ENCODE measurements at places on chromosomes 2 and 18.

DNA sequence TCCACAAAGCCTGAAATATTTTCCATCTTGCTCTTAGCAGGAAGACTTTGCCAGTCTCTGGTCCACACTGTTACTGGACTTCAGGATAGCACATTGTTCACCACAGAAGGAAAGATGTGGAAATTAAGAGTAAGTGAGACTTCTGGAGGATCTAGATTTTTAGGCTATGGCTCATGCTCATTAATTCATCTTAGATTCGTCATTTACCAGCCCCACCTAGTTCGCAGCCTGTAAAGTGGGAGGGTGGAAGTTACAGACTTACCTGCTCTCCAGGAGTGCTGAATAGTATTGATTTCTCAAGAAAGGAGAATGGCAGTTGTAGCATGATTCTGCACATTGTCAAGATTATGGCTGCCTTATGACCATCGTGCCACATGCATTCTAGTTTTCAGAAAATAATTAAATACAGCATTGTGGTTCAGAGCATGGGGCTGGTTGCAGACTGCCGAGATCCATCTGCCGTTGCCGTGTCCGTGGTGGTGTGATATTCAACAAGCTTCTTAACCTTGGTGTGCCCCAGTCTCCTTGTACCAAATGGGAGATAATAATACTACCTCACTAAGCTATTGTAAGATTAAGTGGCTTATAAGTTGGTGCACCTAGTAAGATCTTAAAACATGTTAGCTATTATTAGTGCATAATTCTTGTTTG lies 56.8 kb downstream of the RNF144A start:
- DNase-seq = no peak

GRCh38 chr2:218873359-218874194 lies 7.1 kb upstream of the WNT10A start:
- no peak for DNase-seq

DNA sequence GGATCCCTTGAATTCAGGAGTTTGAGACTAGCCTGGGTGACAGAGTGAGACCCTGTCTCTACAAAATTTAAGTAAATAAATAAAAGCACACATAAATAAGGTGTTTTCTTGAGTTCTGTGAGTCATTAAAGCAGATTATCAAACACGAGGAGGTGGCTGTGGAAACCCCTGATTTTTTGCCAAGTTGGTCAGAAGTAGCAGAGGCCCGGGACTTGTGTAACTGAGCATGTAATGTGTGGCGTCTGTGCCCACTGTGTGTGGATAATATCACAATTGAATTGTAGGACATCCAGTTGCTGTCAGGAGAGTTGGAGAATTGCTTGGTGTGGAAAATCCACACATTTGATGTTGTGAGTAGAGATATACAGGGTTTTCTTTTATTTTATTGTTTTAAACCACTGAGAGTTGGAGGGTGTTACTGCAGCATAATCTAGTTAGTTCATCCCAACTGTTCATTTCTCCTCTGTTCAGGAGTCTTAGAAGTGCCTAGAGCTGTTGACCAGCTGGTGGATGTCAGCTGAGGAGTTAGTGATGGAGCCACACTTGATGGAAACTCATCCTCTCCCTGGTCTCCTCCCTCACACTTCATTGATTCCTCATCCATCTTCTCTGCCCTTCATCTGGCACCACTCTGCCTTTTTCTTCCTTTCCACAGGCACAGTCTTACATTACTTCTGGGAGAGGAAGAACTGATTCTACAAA lies 45.9 kb upstream of the RHOB start:
- no peak for DNase-seq

DNA sequence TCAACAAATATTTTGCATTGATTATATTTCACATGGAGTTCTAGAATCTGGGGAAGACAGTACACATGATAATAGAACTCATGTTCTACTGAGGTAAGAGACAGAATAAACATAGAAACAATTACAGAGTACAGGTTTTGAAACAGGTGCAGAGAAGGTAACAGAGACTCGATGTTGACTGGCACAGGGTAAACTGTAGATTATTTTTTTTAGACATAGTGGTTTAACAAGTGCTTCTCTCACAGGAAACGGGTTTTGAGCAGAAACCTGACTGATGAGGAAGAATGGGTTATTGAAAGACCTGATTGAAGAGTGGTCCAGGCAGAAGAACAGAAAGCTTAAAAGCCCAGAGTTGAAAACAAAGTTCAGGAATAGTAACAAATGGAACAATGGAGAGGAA lies 1002.5 kb upstream of the FAM98A start:
- no peak for DNase-seq

DNA sequence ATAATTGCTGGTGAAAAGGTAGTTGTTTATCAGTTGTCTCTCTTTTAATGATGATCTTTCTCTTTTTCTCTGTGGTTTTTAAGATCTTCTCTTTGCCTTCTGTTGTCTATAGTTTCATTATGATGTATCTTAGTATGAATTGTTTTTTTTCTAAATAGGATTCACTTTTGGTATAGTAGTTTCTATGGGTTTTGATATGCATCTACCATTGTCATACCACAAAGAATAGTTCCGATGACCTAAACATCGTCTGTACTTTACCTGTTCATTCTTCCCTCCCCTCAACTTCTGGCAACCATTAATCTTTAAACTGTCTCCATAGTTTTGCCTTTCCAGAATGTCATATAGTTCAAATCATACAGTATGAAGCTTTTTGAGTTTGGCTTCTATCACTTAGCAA lies 19.6 kb downstream of the RDH14 start:
- DNase-seq = no peak
